ENCODE measurements at places on chromosomes 12 and 14.

GRCh38 chr14:77206877-77207389, 25.3 kb downstream of the TMEM63C start:
- DNase-seq: no peak

DNA sequence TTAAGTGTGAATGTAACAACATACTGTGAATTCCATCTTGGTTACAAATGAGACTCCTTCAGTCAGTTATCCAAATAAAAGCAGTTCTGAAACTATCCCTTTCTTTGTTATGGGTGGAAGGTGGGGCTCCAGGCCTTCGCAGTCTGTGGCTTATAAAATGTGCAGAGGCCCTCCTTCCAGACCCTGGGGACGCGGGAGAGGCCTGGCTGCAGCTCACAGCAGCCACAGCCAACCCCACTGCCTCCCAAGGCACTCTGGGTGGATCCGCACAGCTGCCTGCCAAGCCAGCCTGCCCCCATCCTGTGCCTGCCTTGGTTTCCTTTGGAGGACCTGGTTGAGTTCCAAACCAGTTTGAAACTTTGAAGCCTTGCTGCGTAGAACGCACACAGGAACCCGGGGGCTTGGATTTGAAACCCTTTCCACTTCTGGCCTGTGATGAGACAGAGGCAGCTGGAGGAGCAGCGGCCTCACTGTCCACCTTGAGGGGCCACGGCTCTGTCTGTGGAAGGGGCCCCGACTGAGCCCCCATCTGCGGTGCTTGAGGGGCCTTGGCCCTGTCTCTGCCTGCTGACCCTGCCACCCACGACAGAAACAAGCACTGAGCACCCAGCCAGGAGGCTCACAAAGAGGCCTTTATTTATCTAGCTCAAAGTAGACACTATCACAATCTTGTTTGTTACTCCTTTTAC, 30.4 kb downstream of the CCNK start:
- no peak for DNase-seq

- DNase-seq: no peak
Observed at GRCh38 chr14:91862417-91862816, 4.9 kb downstream of the TC2N start.

DNA sequence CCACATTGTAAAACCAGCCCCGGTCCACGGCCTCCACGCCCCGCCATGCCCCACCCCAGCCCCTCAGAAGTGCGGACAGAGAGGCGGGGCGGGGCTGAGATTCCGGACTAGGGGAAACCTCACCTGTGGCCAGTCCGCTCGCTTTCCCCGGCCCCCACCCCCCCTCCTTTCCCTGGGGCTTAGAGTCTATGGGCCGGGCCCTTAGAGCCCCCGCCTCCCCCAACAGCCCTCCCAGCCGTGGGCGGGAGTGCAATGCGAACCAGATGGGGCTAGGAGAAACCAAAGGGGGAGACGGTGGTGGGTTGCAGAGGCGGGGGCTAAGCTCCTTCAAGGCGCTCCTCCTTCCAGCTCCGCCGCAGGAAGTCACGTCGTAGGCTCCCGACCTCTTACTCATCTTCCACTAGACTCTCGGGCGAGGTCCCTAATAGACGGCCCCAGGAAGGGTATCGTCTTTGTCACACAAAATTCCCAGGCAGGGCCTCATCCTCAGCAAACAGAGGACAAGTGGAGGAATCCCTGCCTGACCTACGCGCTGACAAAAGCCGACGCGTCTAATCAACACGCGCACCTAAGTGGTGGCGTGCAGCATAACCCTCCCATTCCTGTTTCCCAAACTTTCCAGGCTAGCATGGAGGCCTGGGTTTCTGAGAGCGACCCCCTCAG, 1.1 kb upstream of the NAB2 start:
- peak; percentile 29 for DNase-seq

- DNase-seq: no peak
Observed at GRCh38 chr14:63283884-63284248, 34.9 kb downstream of the GPHB5 start.

- no peak for DNase-seq
Observed at GRCh38 chr14:44700184-44700583, 193.1 kb upstream of the FSCB start.

GRCh38 chr12:100724071-100724470, 70.5 kb upstream of the ANO4 start:
- DNase-seq: no peak

- DNase-seq: no peak
Observed at GRCh38 chr14:93333631-93334103, 831 bp upstream of the BTBD7 start.

DNA sequence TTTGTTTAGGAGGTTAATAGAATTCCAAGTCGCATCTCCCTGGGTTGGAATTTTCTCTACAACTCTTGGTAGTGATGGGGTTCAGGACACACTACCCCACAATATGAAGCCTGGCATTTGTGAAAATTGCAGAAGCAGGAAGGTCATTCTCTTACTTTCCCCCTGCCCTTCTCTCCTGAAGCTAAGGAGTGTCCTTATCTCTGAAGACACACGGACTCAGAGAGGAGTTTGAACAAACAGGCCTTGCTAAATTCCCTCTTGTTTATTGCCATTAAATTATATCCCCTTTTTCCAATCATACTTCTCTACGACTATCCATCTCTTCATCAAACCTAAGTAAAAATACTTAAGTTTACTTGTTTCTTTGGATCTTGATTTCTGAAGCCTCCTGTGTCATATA, 443.0 kb downstream of the RAD51B start:
- DNase-seq: no peak

DNA sequence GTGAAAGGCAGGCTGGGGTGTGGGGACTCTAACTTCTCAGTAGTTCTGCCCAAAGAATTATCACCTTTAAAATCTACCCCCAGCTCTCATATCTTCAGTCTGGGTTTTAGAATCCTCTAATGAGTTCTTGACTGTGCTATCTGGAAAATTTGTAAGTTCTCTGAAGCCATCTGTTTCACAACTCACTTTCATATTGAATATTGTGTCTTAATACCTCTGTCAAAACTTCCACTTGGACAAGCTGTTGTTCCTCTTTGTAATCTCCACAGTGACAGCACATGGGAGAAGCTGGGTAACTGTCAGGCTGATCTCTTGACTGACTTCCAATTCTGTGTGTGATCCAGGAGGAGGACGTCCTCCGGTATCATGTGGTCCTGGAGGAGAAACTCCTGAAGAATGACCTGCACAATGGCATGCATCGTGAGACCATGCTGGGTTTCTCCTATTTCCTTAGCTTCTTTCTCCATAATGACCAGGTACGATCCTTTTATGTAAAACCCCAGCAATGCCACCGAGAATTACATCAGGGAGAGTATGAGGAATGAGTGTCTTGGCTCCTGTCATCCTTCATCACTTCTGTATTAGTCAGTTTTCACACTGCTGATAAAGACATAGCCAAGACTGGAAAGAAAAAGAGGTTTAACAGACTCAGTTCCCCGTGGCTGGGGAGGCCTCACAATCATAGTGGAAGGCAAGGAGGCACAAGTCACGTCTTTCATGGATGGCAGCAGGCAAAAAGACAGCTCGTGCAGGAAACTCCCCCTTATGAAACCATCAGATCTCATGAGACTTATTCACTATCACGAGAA, 111.9 kb downstream of the STAB2 start:
- DNase-seq: no peak

DNA sequence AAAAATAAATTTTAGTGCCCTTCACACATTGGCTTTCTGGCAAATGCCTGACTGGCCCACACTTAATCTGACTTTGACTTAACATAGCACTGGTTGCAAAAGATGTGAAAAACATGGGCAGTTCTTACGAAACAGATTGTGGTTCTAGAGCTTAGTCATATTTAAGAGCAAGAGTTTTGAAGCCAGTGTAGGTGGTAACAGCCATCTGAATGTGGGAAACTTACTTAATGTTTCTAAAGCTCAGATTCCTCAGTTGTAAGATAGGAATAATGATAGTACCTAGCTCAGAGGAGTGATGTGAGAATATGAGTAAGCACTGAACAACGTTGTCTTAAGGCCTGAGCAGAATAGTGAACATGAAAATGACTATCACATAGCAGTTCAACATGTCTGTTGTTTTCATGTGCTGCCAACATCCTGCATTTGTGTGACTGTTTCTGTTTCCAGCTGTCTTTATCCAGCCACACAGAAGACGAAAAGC, 262.7 kb downstream of the SYT1 start:
- no peak for DNase-seq

DNA sequence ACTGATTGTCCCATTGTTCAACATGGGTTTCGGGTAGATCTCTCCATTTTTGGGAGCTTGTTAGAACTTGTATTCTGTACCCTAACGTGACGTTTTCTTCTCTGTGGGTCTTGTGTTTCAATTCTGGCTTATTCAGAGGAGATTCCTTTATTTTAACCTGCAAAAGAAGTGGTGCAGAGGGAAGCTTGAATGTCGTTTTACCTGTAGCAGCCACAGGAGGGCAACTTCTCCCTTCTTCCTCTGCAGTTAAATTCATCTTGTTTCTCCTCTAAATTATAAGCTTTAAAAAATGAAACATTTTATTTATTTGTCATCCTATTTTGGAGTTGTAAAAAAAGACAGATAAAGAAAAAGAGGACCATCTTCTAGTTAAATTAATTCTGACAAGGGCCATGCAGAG, 13.7 kb upstream of the CLEC4D start:
- no peak for DNase-seq

DNA sequence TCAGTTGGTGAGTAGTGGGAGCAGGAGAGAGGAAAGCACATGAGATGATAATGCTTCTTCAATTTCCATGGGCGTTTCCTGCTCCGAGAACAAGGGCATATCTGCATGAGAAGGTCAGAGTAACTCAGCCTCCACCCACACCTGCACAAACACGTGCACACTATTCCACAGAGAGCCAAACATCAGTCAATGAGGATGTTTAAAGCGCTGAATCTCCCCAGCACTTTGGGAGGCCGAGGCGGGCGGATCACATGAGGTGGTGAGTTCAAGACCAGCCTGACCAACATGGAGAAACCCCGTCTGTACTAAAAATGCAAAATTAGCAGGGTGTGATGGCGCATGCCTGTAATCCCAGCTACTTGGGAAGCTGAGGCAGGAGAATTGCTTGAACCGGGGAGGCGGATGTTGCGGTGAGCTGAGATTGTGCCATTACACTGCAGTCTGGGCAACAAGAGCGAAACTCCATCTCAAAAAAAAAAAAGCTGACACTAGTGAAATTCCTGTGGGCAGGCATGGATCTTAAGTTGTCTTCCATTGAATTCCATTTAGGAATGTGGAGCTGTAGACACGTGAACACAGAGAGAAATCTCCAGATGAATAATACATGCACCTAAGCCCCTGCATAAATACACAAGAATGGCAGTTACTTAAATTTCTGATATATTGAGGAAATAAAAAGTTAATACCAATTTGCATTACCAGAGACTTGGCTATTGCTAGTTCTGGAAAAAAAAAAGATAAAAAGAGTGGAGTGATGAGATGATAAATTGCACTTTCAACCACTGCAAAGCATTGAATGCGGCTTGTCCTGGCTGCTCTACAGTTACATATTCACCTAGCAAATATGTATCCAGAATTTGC, 1097.4 kb upstream of the TMEM132C start:
- DNase-seq: no peak

DNA sequence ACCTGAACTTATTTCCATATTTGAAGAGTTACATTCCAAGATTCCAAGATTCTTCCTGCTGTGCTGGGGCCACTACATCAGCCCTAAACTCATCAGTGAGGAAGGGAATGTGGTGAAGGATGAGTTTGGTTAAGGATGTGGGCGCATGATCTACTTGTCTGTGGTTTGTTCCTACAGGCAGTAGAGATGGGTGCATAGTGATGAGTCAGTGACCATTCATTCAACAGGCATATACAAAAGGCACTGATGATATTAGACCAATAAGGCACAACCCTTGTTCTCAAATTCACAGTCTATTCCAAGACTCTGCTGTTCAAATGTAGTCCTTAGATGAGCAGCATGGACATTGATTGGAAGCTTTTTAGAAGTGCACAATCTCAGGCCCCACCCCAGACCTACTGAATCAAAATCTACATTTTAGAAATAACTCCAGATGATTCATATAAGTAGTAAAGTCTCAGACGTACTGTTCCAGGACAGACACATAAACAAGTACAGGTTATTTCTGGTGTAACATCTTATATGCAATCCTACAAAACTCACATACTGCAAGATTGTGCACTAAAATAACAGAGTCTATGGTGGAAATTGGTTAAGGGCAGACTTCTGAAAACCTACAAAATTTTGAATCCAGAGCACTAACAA, 47.7 kb upstream of the MAP3K9 start:
- DNase-seq: no peak

- no peak for DNase-seq
Observed at GRCh38 chr14:22837114-22837749, 847 bp downstream of the MMP14 start.

DNA sequence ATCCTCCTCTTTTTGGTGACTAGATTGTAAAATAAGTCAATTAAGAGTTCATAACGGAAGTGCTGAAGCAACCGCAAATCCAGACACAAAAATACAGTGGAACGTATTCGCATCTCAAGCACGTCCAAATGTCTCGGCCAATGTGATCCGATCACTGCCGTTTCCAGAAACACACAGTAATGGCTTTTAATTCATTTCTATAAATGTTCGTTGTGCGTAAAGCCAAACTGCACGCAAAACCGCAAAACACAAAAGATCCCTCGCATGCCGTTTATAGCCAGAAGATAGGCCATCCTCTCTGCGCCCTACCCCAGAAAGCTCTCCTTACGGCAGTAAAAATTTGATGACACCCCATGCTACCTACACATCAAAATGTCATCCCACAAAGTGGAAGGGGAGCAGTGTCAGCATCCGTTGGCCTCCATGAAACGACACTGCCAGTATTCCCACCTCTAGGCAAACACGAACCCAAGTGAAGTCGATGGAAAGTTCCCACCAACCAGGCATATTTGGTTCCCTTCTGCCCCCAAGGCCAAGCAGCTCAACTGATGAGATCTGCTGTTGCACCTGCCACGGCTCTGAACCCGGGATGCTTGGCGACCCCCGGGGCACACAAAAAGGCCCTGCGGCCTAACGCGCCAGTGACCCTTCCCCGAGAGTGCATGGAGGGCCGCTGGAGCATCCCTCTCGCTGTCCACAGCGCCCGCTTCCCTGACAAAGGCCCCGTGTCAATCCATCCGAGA, 1.4 kb downstream of the HECTD4 start:
- DNase-seq: peak; percentile 16

DNA sequence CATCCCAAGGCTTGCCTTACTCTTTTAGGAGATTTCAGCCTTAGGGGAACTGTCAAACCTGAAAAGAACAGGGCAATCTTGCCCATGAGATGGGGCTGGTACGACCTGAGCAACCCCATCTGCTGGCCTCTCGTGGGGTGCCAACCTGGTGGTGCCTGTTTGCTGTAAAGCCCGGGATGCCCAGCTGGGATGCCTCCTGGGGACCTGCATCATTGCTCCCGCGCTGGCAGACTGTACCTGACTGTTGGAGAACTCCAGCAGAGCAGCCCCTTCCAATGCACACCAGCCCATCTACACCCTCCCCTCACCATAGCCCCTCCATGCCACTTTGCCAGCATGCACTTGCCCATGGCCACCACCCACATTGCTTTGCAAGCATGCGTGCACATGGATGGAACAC, 335.7 kb downstream of the RPS29 start:
- DNase-seq: no peak

DNA sequence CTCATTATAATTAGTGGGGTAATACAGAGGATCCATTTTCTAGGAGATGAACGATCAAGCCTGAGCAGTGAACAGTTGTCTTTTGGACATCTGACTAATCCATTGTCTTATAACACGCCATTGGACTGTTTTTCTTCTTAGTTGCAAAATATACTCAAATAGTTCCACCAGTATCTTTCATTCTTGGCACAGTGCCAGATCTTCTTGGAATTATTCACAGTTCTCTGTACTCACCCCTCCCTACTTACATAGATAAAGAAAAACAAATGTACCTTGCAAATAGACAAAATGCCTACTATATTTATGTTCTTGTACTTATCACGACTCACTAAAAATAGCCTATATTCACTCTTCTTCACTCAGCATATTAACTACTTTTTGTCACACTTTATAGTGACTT, 3.8 kb downstream of the CBLN3 start:
- DNase-seq: no peak
